ENCODE measurements at places on chromosomes 6 and 20. TPM values are rescaled to one million over a fixed set of nuclear protein-coding genes. Genes with fewer than 3 reads are reported as not detected.

DNA sequence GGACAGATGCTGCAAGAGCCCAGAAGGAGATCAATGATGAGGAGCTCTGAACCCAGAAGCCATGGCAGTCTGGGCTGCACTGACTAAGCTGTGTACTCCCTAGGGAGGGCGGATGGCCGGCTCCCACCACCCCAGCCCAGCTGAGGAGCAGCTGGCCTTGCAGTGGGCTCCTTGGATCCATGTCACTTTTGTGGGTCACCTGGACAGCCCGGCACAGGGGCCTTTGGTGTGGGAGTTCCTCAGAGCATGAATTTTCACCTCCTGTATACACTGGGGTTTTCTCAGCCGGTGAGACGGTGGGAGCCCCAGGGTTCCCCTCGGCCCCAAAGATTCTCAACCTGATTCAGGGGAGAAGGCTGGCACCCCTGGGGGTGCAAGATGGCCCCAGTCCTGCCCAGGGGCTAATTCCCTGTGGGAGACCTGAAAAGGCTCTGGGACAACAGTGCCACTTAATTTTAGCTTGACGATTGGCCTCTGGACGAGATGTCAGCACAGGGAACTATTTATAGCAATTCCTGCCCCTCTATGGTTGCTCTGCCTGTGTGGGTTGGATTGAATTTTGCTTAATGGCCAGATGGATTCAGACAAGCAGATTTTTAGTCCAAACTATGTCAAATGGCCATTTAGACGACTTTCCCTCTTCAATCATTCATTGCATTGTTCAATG, 121.6 kb upstream of the PMEPA1 start:
- no peaks in the 10 kb centered on the region for H3K27me3 ChIP-seq
- H3K27ac ChIP-seq, result no peak overlapping the region

DNA sequence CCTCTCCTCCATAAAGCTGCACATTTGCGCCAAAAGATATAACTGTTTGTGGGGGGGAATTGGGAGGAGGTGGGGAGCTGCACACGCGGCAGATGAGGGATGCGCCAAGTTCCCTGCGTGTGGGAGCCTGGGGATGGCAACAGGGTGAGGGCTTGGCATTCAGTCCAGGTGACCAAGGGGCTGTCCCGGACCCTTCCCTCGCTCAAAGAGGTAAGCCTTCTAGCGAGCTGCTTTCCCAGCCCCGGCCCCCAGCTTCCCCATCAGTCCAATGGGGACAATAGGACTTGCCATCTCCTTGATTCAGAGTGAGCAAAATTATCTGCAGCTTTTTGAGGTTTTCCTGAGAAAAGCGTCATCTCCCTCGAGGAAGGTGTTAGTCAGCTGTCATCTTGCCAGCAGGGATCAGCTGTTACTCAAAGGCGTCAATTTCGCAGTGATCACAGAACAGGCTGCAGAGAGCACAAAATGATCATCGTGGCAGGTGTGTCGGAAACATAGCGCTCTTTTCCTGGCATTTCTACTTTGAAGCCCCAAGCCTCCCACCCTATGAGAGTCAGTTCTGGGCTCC, 21.3 kb downstream of the ZNF831 start:
- peaks cover 37% of the 10 kb centered on the region for H3K4me1 ChIP-seq
- no peaks in the 10 kb centered on the region for H3K27me3 ChIP-seq
- no peak for DNase-seq
- H3K36me3 ChIP-seq, result no peaks in the 10 kb centered on the region
- H3K4me3 ChIP-seq, result no peak overlapping the region

Gene CPNE1
- total RNA-seq, result 305 TPM

- DNase-seq, result no peak
- no peaks in the 10 kb centered on the region for H3K36me3 ChIP-seq
- H3K4me3 ChIP-seq, result no peak overlapping the region
- no peaks in the 10 kb centered on the region for H3K27me3 ChIP-seq
Observed at GRCh38 chr6:21928827-21929226, 335.3 kb downstream of the SOX4 start.

GRCh38 chr20:59667981-59668515, 63.7 kb downstream of the PHACTR3 start:
- no peaks in the 10 kb centered on the region for H3K36me3 ChIP-seq
- H3K4me1 ChIP-seq, result no peaks in the 10 kb centered on the region
- H3K4me3 ChIP-seq, result no peak overlapping the region
- no peaks in the 10 kb centered on the region for H3K27me3 ChIP-seq
- DNase-seq, result no peak

GRCh38 chr6:21003780-21004541, 469.7 kb downstream of the CDKAL1 start:
- no peak overlapping the region for H3K4me3 ChIP-seq
- H3K4me1 ChIP-seq, result no peaks in the 10 kb centered on the region
- H3K27me3 ChIP-seq, result no peaks in the 10 kb centered on the region
- no peak overlapping the region for H3K27ac ChIP-seq
- no peak for DNase-seq
- H3K36me3 ChIP-seq, result no peaks in the 10 kb centered on the region

- peaks cover 6% of the 10 kb centered on the region for H3K27me3 ChIP-seq
- H3K4me1 ChIP-seq, result no peaks in the 10 kb centered on the region
- no peak overlapping the region for H3K27ac ChIP-seq
- H3K36me3 ChIP-seq, result no peaks in the 10 kb centered on the region
Observed at GRCh38 chr20:48547664-48548063, 280.1 kb downstream of the PREX1 start.

GRCh38 chr20:24779946-24780345, 169.1 kb upstream of the CST7 start:
- H3K4me3 ChIP-seq, result no peak overlapping the region
- no peak overlapping the region for H3K27ac ChIP-seq
- H3K4me1 ChIP-seq, result no peaks in the 10 kb centered on the region

Data from CD8-positive, alpha-beta memory T cell (primary cell).